ENCODE measurements at places on chromosomes 7 and 10. TPM values are rescaled to one million over a fixed set of nuclear protein-coding genes. Genes with fewer than 3 reads are reported as not detected.

C10orf143 gene
- total RNA-seq = 0.82 TPM

PLEKHS1 gene
- not detected for total RNA-seq

AKR1C2 gene
- total RNA-seq = 12.5 TPM

OR6V1 gene
- not detected for total RNA-seq

SFMBT2 gene
- total RNA-seq = 51.0 TPM

SHTN1 gene
- total RNA-seq = 22.9 TPM

LBX1 gene
- 1.6 TPM for total RNA-seq

PLXNA4 gene
- 20.4 TPM for total RNA-seq

TMEM176B gene
- 4.3 TPM for total RNA-seq

CUZD1 gene
- 0.91 TPM for total RNA-seq

GBX1 gene
- total RNA-seq = not detected

ACBD7 gene
- total RNA-seq = 16.7 TPM

CTAGE6 gene
- total RNA-seq = 0.36 TPM

DPP6 gene
- 52.4 TPM for total RNA-seq

FAM131B gene
- total RNA-seq = 42.6 TPM

FAM180A gene
- total RNA-seq = not detected

AKR1C3 gene
- total RNA-seq = 1.6 TPM

All from cerebellum (tissue), 4 donors.